Upper lobe of left lung (tissue), 6 donors: ENCODE measurements at places on chromosomes 2 and 18. TPM values are rescaled to one million over a fixed set of nuclear protein-coding genes. Genes with fewer than 3 reads are reported as not detected.

Gene CYP27A1
- total RNA-seq, result 174 TPM

- no peak overlapping the region for H3K4me3 ChIP-seq
- H3K4me1 ChIP-seq, result peaks cover 30% of the 10 kb centered on the region
- peak; percentile 91 for DNase-seq
- no peaks in the 10 kb centered on the region for H3K36me3 ChIP-seq
- H3K27me3 ChIP-seq, result no peaks in the 10 kb centered on the region
- peak overlapping the region; percentile 79 for H3K27ac ChIP-seq
Observed at GRCh38 chr2:73970850-73971471, 13.7 kb upstream of the TET3 start.

- no peak for DNase-seq
- H3K27ac ChIP-seq, result no peak overlapping the region
- H3K36me3 ChIP-seq, result no peaks in the 10 kb centered on the region
- no peaks in the 10 kb centered on the region for H3K27me3 ChIP-seq
- H3K4me3 ChIP-seq, result no peak overlapping the region
Observed at GRCh38 chr2:112118148-112118547, 20.0 kb upstream of the FBLN7 start.

DNA sequence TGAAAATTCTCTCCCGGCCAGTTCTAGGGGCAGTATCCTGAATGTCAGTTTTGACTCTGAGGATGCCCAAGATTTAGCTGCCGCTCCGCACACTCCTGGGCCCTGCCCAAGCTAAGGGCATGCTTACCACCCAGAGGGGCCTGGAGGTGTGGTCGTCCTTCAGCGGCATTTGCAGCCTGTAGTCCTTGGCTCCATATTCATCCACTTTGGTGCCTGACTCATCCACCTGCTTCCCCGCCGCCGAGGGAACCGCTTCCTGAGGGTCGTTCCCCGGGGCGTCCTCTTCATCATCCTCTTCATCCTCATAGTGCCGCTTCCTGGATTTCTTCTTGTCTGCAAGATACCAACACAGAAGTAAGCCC lies 577 bp downstream of the ERCC3 start:
- peak; percentile 28 for DNase-seq
- H3K27me3 ChIP-seq, result no peaks in the 10 kb centered on the region
- H3K4me1 ChIP-seq, result peaks cover 22% of the 10 kb centered on the region
- H3K36me3 ChIP-seq, result peaks cover 43% of the 10 kb centered on the region

Gene AMER3
- not detected for total RNA-seq

Gene NYAP2
- 1.3 TPM for total RNA-seq

- H3K27me3 ChIP-seq, result no peaks in the 10 kb centered on the region
- no peak overlapping the region for H3K27ac ChIP-seq
- no peaks in the 10 kb centered on the region for H3K4me1 ChIP-seq
- no peak overlapping the region for H3K4me3 ChIP-seq
- no peaks in the 10 kb centered on the region for H3K36me3 ChIP-seq
Observed at GRCh38 chr2:3037196-3038194, 340.1 kb downstream of the EIPR1 start.

GRCh38 chr18:56035546-56035945 lies 447.6 kb upstream of the TCF4 start:
- no peaks in the 10 kb centered on the region for H3K27me3 ChIP-seq
- H3K4me1 ChIP-seq, result no peaks in the 10 kb centered on the region
- no peak for DNase-seq
- no peaks in the 10 kb centered on the region for H3K36me3 ChIP-seq
- H3K4me3 ChIP-seq, result no peak overlapping the region

DNA sequence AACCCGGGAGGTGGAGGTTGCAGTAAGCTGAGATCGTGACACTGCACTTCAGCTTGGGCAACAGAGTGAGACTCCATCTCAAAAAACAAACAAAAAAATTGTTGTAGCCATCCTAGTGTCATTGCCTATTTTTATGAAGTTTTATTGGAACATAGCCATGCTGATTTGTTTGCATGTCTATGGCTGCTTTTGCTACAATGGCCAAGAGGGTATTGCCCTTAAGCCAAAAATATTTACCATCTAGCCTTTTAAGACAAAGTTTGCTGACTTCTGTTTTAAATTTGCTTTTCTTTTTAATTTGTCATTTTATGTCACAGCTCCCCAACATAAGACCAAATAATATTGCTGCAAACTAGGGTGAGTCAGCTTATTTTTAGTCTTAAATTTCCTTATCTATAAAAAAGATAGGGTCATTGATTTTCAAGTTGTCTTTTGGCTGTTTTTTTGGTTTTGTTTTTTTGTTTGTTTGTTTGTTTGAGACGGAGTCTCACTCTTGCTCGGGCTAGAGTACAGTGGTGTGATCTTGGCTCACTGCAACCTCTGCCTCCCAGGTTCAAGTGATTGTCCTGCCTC lies 70.0 kb upstream of the CABLES1 start:
- no peak overlapping the region for H3K4me3 ChIP-seq
- H3K27ac ChIP-seq, result no peak overlapping the region
- no peaks in the 10 kb centered on the region for H3K4me1 ChIP-seq
- H3K27me3 ChIP-seq, result no peaks in the 10 kb centered on the region
- no peaks in the 10 kb centered on the region for H3K36me3 ChIP-seq
- DNase-seq, result no peak

DNA sequence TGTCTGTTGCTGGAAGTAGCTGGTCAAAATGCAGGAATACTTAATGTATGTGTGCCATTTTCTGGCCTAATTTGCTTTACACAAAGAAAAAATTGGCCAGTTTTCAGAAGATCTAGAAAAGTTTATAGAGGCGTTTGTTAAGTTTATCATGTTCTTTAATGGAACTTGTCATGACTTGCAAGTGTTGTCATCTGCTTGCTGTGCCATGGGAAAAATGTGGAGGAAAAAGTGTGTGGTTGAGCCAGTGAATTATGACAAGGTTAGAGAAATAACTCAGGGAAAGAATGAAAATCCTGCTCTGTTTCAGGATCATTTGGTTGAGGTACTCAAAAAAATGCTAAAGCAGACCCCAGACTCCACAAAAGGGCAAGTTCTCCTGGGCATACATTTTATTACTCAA lies 301.6 kb upstream of the CDH2 start:
- H3K4me1 ChIP-seq, result no peaks in the 10 kb centered on the region
- DNase-seq, result no peak
- no peaks in the 10 kb centered on the region for H3K27me3 ChIP-seq
- H3K27ac ChIP-seq, result no peak overlapping the region
- no peak overlapping the region for H3K4me3 ChIP-seq
- no peaks in the 10 kb centered on the region for H3K36me3 ChIP-seq

Gene DTNA
- 7.2 TPM for total RNA-seq

Gene RAX
- not detected for total RNA-seq

DNA sequence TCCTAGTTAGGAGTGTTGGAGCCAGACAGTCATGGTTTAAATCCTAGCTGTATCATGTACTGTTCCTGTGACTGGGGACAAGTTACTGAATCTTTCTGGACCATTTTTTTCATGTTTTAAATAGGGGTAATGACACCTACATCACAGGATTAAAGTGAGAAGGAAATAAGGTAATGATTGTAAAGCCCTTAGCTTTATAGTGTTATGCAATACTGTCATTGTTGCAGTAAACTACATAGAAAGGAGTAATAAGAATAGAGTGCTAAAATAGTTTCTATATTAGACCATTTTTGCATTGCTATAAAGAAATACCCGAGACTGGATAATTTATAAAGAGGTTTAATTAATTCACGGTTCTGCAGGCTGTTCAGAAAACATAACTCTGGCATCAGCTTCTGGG lies 14.5 kb downstream of the AGPS start:
- no peak for DNase-seq
- H3K27ac ChIP-seq, result no peak overlapping the region
- H3K36me3 ChIP-seq, result no peaks in the 10 kb centered on the region
- no peaks in the 10 kb centered on the region for H3K27me3 ChIP-seq
- peaks cover 6% of the 10 kb centered on the region for H3K4me1 ChIP-seq
- no peak overlapping the region for H3K4me3 ChIP-seq

Gene SCN9A
- 10.3 TPM for total RNA-seq

GRCh38 chr2:136005462-136006196 lies 20.2 kb upstream of the DARS1 start:
- no peak overlapping the region for H3K27ac ChIP-seq
- no peaks in the 10 kb centered on the region for H3K36me3 ChIP-seq
- H3K27me3 ChIP-seq, result no peaks in the 10 kb centered on the region
- no peak for DNase-seq
- no peaks in the 10 kb centered on the region for H3K4me1 ChIP-seq

- no peaks in the 10 kb centered on the region for H3K4me1 ChIP-seq
- no peaks in the 10 kb centered on the region for H3K36me3 ChIP-seq
- no peak for DNase-seq
- H3K27me3 ChIP-seq, result peaks cover 24% of the 10 kb centered on the region
- no peak overlapping the region for H3K4me3 ChIP-seq
Observed at GRCh38 chr2:236157815-236158498, 10.2 kb downstream of the GBX2 start.

Gene TCF7L1
- 11.1 TPM for total RNA-seq

- H3K4me1 ChIP-seq, result no peaks in the 10 kb centered on the region
- DNase-seq, result no peak
- no peaks in the 10 kb centered on the region for H3K27me3 ChIP-seq
- H3K27ac ChIP-seq, result no peak overlapping the region
Observed at GRCh38 chr2:36568516-36569246, 29.3 kb downstream of the FEZ2 start.

DNA sequence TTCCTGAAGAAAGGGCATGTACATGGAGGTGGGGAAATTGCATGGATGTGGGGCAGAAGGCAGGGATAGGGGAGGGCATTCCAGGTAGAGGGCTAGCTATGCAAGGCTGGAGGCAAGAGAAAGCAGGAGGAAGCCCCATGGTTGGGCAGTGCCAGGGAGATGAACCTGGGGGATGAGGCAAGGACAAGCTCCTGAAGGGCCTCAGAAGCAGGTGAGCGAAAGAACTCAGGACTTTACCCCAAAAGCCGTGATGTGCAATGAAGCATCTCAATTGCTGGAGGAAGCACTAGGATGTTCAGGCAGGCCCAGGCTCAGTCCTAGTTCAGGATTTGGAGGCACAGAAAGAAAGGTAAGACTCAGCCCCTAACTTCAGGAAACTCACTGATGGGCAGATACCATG lies 117.0 kb upstream of the EPAS1 start:
- DNase-seq, result no peak
- no peak overlapping the region for H3K4me3 ChIP-seq
- no peak overlapping the region for H3K27ac ChIP-seq

DNA sequence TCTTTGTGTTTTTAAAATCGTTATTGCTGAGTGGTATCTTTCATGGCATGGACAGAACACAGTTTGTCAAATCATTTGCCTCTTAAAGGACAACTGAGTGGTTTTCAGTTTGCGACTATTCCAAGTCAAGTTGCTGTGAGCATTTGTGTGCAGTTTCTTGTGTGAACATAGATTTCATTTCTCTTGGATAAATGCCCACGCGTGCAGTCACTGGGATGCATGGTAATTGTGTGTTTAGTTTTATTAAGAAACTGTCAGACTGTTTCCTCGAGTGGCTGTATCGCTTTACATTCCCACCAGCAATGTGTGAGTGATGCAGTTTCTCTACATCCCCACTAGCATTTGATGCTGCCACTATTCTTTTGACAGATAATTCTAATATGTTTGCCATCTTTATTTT lies 154.0 kb upstream of the ARL4C start:
- no peak overlapping the region for H3K27ac ChIP-seq
- no peak for DNase-seq
- no peak overlapping the region for H3K4me3 ChIP-seq
- no peaks in the 10 kb centered on the region for H3K4me1 ChIP-seq
- H3K27me3 ChIP-seq, result no peaks in the 10 kb centered on the region

GRCh38 chr2:220473611-220474010 lies 846.2 kb downstream of the SLC4A3 start:
- H3K36me3 ChIP-seq, result no peaks in the 10 kb centered on the region
- no peak overlapping the region for H3K4me3 ChIP-seq
- H3K4me1 ChIP-seq, result no peaks in the 10 kb centered on the region
- H3K27me3 ChIP-seq, result no peaks in the 10 kb centered on the region
- DNase-seq, result no peak
- H3K27ac ChIP-seq, result no peak overlapping the region

Gene SCTR
- total RNA-seq, result 17.6 TPM

Gene VWA3B
- 5.4 TPM for total RNA-seq

DNA sequence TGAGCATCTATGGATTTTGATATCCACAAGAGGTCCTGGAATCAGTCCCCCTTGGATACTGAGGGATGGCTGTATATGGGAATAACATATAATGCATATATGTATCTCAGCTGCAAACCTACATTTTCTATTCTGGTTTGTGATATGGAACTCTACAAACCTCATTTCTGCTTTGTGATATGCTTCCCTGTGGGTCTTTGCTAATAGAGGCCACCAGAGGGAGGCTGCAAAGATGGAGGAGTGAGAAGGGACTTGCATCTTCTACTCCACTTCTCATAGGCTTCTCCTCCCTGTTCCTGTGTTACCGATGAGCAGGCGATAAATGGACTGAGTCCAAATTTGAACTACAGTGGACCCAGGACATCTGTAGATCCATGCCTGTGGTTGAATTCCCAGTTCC lies 37.8 kb downstream of the ARID5A start:
- H3K27ac ChIP-seq, result no peak overlapping the region
